ENCODE measurements at places on chromosomes 2 and 18. TPM values are rescaled to one million over a fixed set of nuclear protein-coding genes. Genes with fewer than 3 reads are reported as not detected.

The ALKAL2 gene
- polyA plus RNA-seq = 0.73 TPM

The MREG gene
- polyA plus RNA-seq = 0.51 TPM

The ANKRD30B gene
- polyA plus RNA-seq = not detected

The DAW1 gene
- polyA plus RNA-seq = 0.43 TPM

- no peaks in the 10 kb centered on the region for H3K27me3 ChIP-seq
- no peak for DNase-seq
- H3K4me1 ChIP-seq = peaks cover 6% of the 10 kb centered on the region
- H3K27ac ChIP-seq = no peak overlapping the region
Measured at GRCh38 chr18:13577091-13577697, 149.2 kb downstream of the FAM210A start.

- no peak overlapping the region for H3K4me3 ChIP-seq
- H3K36me3 ChIP-seq = no peaks in the 10 kb centered on the region
- no peak overlapping the region for H3K27ac ChIP-seq
- no peak for DNase-seq
- H3K4me1 ChIP-seq = no peaks in the 10 kb centered on the region
Measured at GRCh38 chr2:218179782-218180181, 13.0 kb upstream of the CXCR1 start.

DNA sequence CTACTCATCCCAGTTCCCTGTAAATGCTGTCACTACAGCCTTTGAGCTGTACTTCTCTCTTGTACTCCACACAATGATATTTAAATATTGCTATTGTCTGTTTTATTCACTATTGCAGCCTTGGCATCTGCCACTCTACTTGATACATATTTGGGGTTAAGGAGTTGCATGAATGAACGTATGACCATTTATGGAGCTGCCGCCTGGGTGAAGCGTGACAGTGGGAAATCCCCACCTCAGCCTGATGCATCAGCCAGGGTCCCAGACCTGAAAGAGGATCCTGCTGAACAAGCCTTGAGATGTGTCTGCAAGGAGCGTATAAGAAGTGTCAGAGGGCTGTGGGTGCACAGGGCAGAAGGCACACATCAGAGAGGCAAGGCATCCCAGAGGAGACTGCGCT is 39.1 kb downstream of the MRPL35 start:
- no peaks in the 10 kb centered on the region for H3K4me1 ChIP-seq
- no peaks in the 10 kb centered on the region for H3K27me3 ChIP-seq
- no peak overlapping the region for H3K27ac ChIP-seq
- DNase-seq = no peak

DNA sequence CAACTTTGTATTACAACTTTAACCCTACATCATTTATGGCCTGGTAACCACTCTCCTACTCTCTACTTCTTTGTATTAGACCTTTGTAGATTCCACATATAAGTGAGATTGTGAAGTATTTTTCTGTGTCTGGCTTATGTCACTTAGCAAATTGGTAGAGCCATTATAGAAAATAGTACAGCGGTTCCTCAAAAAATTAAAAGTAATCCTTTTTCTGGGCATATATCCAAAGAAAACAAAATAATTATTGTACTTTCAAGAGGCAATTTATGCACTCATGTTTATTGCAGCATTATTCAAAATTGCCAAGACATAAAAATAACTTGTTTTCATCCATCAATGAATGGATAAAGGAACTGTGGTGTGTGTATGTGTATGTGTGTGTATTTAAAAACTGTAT is 537.5 kb upstream of the FSIP2 start:
- H3K36me3 ChIP-seq = no peaks in the 10 kb centered on the region
- no peak overlapping the region for H3K27ac ChIP-seq
- no peaks in the 10 kb centered on the region for H3K4me1 ChIP-seq
- no peaks in the 10 kb centered on the region for H3K27me3 ChIP-seq

GRCh38 chr2:20647211-20647610 is 3.7 kb downstream of the HS1BP3 start:
- H3K36me3 ChIP-seq = no peaks in the 10 kb centered on the region
- H3K27me3 ChIP-seq = no peaks in the 10 kb centered on the region
- H3K4me1 ChIP-seq = peaks cover 43% of the 10 kb centered on the region

- no peaks in the 10 kb centered on the region for H3K36me3 ChIP-seq
- H3K4me3 ChIP-seq = no peak overlapping the region
- no peaks in the 10 kb centered on the region for H3K4me1 ChIP-seq
- no peak overlapping the region for H3K27ac ChIP-seq
- no peaks in the 10 kb centered on the region for H3K27me3 ChIP-seq
Measured at GRCh38 chr2:60706021-60706420, 50.0 kb upstream of the PAPOLG start.

DNA sequence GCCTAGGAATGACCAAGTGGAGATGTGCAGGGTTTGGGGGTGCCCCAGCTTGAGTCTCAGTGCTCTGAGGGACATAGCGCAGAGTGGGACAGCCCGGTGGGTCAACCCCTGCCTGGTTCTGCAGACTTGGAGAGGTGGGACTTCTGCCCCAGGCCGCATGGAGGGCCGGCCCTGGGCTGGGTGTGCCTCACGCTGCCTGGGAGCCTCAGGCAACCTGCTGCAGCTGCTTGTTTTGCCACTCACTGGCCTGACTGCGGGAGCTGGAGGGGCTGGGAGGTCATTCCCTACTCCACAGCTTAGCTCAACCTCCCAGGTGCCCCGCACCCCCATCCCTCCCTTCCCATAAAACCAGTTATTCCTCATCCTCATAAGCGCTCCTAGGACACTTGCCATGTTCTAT is 33.1 kb downstream of the ODC1 start:
- H3K36me3 ChIP-seq = peaks cover 5% of the 10 kb centered on the region
- peaks cover 11% of the 10 kb centered on the region for H3K4me1 ChIP-seq
- H3K4me3 ChIP-seq = no peak overlapping the region
- H3K27me3 ChIP-seq = no peaks in the 10 kb centered on the region

- H3K4me1 ChIP-seq = peaks cover under 1% of the 10 kb centered on the region
- no peaks in the 10 kb centered on the region for H3K36me3 ChIP-seq
- H3K27ac ChIP-seq = no peak overlapping the region
- no peak overlapping the region for H3K4me3 ChIP-seq
Measured at GRCh38 chr2:217632043-217632442, 370.8 kb downstream of the TNS1 start.

GRCh38 chr2:29603341-29603740 is 318.0 kb downstream of the ALK start:
- no peaks in the 10 kb centered on the region for H3K4me1 ChIP-seq
- H3K4me3 ChIP-seq = no peak overlapping the region
- DNase-seq = no peak
- no peaks in the 10 kb centered on the region for H3K36me3 ChIP-seq

DNA sequence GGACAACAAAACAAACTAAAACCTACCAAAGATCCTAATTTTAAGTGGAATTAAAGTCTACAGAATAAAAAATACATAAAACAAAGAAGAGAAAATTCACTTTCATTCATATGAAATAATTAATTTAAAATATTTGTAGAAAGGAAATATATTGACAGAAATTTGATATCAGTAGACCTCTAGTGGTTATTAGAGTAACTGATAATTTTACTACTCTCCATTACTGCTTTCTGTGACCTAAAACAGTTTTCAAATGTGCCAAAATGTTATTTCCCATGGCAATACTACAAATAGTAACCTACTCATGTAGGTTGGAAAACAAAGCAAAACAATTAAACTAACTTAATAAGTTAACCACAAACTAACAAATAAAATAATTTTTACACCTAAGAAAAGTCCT is 147.1 kb downstream of the NOL4 start:
- H3K27ac ChIP-seq = no peak overlapping the region
- no peaks in the 10 kb centered on the region for H3K4me1 ChIP-seq
- DNase-seq = no peak
- no peaks in the 10 kb centered on the region for H3K36me3 ChIP-seq
- no peak overlapping the region for H3K4me3 ChIP-seq

GRCh38 chr2:46971929-46972328 is 56.3 kb upstream of the MCFD2 start:
- no peak overlapping the region for H3K27ac ChIP-seq
- peaks cover 25% of the 10 kb centered on the region for H3K4me1 ChIP-seq
- no peaks in the 10 kb centered on the region for H3K27me3 ChIP-seq

Data from heart right ventricle (tissue), 16 donors.